GM18507 (cell line): ENCODE measurements at places on chromosomes 5 and 9.

DNA sequence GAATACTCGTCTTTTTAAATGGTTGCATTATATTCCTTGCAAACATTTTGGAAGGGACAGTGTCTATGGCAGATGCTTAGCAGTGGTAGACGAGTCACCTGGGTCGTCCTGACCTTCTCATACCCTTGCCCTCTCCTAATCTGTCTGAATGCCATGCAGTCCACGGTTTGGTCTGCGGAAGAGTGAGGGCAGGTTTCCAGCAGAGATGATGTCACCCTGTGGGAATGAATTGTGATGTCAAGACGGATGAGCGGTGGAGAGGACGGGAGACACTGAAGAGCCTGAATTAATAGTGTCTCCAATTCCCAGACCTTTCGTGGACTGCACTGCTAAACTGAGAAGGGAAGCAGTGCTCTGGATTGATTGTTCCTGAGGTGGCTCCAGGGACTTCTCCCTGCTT lies 329.0 kb upstream of the PANK3 start:
- no peak for DNase-seq

GRCh38 chr5:123810746-123811340 lies 298.9 kb downstream of the CSNK1G3 start:
- no peak for DNase-seq

DNA sequence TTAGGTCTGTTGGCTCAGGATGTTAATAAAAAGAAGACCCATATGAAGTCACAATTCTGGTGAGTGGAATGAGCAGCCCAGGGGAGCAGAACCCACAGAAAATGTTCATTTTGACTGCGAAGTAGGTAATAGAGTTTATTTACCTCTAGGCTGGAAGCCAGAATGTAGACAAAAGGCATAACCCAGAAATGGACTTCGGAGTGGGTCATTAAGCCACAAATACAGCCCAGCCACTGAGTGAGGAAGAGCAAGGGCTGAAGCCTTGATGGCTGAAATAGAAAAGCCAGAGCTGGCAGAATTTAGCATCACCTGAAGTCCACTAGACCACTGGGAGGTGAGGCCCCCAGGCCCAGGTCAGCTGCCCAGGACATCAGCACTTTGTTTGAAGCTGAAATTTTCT lies 168.0 kb downstream of the NXNL2 start:
- no peak for DNase-seq

DNA sequence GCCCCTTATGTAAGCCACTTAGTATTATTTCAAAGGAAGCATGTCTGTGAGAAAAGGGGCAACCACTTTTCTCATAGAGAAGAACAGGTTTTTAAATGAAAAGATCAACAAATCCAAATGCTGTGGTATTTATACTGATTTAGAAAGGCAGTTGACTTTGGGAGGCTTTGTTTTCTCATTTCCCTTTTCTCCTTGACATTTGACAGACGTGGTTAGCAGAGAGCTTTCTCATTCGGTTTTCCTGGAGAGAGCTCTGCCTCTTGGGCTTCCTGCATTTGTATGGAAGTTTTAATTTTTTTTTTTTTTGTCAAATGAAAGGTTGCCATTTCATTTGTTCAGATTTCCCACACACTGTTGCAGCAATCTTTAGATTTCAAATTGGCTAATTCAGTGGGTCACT lies 62.5 kb downstream of the EXOSC2 start:
- no peak for DNase-seq

DNA sequence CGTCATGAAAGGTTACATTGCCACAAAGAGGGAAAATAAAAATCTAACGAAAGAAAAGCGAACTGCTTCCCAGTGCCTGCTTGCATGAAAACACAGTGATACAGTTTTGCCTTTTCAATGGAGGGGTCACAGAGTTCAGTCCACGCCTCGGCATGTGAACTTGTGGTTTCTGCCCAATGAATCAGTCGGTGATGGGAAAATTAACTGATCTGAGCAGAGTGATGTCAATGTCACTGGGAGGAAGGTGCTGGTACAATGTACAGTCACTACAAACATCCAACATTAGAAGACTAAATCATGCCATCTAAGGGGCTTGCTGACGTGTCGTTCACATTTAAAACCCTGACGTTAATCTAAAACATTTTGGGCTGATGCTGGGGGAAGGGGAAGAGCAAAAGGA lies 151.8 kb upstream of the MSX2 start:
- DNase-seq, result no peak
